AG04450 (cell line): ENCODE measurements at places on chromosomes 6 and 20.

DNA sequence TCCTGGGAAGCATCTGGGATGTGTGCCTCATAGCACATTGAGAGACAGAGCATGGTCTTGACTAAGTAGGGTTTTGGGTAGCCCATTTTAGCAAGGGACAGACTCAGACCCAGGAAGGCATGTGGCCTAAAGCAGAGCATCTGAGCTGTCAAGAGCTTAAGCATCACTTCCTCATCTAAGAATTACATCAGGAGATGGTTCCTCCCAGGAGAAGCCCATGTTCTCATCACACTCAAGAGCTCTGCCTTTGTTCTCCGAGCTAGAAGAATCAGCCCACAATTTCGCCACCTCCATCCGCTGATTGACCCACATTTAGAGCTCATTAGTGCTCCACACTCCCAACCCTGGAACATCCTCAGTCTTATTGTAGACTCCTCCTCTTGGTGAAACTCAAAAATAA is 68.3 kb downstream of the NPEPL1 start:
- no peak for DNase-seq

- DNase-seq, result no peak
Observed at GRCh38 chr20:57659517-57660180, 39.4 kb upstream of the ZBP1 start.

- no peak for DNase-seq
Observed at GRCh38 chr6:40022867-40023266, 88.6 kb upstream of the MOCS1 start.

DNA sequence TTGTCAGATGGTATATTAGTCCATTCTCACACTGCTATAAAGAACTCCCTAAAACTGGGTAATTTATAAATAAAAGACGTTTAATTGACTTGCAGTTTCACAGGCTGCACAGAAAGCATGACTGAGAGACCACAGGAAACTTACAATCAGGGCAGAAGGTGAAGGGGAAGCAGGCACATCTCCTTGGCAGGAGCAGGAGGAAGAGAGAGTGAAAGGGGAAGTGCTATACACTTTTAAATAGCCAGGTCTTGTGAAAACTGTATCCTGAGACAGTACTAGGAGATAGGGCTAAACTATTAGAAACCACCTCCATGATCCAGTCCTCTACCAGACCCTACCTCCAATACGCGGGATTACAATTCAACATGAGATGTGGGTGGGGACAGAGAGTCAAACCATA is 193.9 kb upstream of the KCNG1 start:
- DNase-seq, result no peak

GRCh38 chr20:33919653-33920052 is 74.1 kb upstream of the RALY start:
- no peak for DNase-seq

- DNase-seq, result no peak
Observed at GRCh38 chr20:61161726-61162390, 90.2 kb upstream of the CDH4 start.

DNA sequence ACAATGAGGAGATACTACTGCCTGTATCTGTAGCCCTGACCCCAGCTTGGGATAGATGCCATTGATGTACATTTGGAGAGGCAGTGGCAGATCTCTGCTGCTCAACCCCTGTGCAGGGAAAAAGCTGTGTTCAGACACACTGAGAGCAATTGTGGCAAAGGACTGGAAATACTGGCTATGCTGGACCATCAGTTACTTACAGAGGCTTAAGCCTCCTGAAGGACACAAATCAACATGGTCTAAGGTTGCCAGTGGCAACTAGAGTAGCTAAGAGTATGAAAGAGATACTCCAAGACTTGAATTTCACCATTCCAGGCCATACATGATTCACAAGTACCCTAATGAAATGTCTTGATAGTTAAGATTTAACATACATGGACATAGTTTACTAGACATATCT is 32.4 kb upstream of the ENPP4 start:
- no peak for DNase-seq
